Cerebellum (tissue), 4 donors: ENCODE measurements at places on chromosomes 6 and 20.

GRCh38 chr20:15200147-15200565 is 862.7 kb upstream of the FLRT3 start:
- no peak for DNase-seq

DNA sequence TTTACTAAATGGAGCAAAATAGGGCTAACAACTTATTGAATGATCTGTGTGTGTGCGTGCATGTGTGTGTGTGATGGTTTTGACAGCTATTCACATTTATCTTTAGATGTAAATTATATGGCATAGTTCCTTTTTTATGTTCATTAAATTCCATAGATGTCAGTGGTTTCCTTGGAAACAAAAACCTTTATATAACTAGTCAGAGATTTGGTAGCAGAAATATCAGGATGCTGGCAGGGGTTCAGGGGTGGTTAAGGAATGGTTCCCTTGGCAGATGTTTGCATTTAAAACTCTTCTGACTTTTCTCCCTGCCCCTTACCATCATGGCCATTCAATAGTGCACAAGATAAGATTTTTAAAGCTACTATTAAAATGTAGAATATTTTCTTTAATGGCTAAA is 256.6 kb downstream of the PLCB1 start:
- DNase-seq, result no peak

GRCh38 chr6:145469021-145469420 is 266.3 kb downstream of the EPM2A start:
- no peak for DNase-seq

- DNase-seq, result no peak
Observed at GRCh38 chr20:21105429-21106170, 558 bp downstream of the LINC00237 start.

DNA sequence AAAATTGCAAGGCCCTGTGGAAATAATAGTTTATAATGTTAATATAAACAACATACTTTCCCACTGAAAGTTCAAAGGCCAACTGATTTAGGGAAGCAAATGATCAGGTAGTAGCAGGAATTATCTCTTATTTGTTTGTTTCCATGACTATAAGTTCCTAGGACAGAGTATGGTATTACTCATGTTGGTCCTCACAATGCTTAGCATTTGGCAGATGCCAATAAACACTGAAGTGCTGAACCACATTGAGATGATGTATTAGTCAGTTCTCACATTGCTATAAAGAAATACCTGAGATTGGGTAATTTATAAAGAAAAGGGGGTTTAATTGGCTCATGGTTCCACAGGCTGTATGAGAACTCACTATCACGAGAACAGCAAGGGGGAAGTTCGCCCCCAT is 129.6 kb upstream of the NUP153 start:
- DNase-seq, result no peak

GRCh38 chr20:48489046-48489463 is 338.7 kb downstream of the PREX1 start:
- DNase-seq, result no peak

- DNase-seq, result no peak
Observed at GRCh38 chr20:8621001-8621400, 447.9 kb upstream of the PLCB4 start.

DNA sequence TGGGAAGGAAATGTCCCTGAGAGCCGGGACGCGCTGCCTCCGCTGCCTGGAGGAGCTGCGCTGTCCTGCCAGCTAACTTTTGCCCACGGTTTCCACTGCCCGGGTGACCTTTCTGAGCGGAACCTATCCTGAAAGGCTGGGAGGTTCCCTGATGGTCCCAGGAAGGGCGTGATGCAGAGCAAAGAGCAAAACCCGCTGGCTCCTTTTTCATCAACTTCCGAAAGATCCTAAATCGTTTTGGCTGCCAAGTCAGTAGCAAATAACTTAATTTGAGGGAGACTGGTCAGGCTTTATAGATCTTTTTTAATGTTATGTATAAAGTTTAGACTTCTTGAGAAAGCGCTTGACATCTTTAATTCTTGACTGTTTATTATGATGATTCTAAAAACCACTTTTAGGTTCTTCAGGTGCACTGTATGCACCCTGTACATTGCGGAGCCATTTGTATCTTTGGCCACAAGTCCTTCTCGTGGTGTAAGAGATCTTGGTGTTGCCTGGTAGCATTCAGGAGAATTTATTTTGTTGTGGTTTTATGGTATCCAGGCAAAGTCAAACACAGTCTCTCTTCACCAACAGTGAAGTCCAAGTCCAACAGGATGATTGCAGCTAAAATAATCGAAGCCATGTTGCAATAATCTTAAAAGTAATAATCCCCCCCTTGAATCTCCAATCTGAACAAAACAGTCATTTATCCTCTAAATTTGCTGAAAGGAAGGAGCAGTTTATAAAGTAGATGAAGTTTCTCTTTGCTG is at the start of gene SYNE1:
SYNE1 (minus strand) TSS at position 67 of the 752 bp plus-strand sequence. CDS start 9,031 bp downstream, outside the sequence.
- DNase-seq, result peak; percentile 38
